NCI-H1105 treated with DMSO at 0.1 percent for 48 hours (cell line): ENCODE measurements at places on chromosomes 2 and 18.
A peak's percentile ranks its signal among the peaks of the same experiment; 100 is the strongest.

GRCh38 chr2:69798290-69798908, 31.1 kb upstream of the GMCL1 start:
- DNase-seq: no peak

DNA sequence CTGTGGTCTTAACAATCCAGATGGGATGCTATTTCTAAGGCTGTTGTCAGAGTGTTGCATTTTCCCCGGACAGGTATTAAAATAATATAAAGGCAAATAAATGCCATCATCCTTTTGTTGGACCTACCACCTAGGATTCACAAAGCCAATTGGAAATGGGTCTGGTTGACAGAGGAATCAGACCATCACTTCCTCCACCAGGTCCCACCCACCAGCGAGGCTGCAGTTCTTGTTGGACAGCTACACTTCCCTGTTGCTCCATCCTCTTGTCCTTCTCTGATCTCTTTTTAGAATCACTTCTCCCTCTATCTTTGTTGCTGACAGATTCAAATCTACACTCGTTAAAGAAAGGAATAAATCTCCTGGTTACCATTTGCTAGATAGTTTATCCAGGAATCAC, 1.1 kb downstream of the TMEM169 start:
- DNase-seq: no peak

DNA sequence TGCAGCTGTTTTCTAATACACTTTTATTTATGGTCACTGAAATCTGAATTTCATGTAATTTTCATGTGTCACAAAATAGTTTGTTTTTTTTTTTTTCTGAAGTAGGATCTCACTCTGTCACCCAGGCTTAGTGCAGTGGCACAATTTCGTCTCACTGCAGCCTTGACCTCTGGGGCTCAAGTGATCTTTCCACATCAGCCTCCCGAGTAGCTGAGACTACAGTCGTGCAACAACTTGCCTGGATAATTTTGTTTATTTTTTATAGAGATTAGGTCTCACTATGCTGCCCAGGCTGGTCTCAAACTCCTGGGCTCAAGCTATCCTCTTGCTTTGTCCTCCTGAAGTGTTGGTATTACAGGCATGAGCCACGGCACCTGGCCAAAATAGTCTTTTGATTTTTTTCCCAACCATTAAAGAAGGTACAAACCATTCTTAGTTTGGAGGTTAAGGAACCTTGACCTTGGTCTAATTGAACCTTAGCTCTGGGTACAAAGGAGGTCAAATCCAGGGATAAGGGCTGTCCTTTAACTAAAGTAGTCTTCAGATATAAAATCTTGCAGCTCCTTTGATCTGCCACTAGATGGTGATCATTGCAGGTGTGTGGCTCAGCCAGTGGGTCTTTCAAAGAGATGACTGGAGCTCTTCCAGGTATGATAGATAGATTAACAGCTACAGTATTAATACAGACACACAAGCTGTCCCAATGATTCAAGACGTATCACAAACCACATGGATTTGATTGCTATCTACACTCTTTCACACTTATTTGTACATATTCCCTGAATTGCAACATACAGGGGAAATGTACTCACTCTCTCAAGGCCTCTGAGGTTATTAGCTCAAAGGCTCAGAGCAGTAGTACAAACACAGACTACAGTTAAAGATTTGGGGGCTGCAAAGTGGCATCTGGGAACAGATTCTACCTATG, 4.7 kb upstream of the KRCC1 start:
- peak; percentile 68 for DNase-seq

- peak; percentile 78 for DNase-seq
Observed at GRCh38 chr2:229686122-229686919, 28.0 kb downstream of the DNER start.
